ENCODE measurements at places on chromosomes 1 and 21. TPM values are rescaled to one million over a fixed set of nuclear protein-coding genes. Genes with fewer than 3 reads are reported as not detected.

MRPS21 gene
- polyA plus RNA-seq: not detected

JAM2 gene
- 44.3 TPM for polyA plus RNA-seq

KCNJ9 gene
- polyA plus RNA-seq: not detected

KIAA1614 gene
- polyA plus RNA-seq: 11.5 TPM

TMOD4 gene
- polyA plus RNA-seq: 13.2 TPM
